Lower leg skin (tissue), 4 donors: ENCODE measurements at places on chromosomes 11 and 22.

GRCh38 chr11:8206251-8207079, 37.6 kb upstream of the RIC3 start:
- peak; percentile 80 for DNase-seq

DNA sequence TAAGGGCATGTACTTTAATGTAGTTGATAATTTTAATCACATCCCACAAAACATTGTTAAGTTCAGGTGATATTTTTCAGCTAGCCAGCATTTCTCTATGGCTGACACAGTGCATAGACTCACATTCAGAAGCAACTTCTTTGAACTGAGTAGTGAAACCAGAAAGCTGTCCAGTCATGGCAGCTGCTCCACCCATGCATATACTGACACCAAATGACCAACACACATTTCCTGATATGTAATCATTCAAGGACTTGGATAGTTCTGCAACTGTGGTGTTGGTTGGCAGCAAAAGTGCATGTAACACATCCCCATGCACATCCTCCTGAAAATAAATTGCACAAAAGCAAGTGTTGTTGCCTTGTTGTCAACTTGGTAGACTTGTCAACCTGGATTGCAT, 39.7 kb downstream of the CALCA start:
- DNase-seq, result no peak

GRCh38 chr11:1887451-1888346, 4.0 kb downstream of the PRR33 start:
- no peak for DNase-seq

DNA sequence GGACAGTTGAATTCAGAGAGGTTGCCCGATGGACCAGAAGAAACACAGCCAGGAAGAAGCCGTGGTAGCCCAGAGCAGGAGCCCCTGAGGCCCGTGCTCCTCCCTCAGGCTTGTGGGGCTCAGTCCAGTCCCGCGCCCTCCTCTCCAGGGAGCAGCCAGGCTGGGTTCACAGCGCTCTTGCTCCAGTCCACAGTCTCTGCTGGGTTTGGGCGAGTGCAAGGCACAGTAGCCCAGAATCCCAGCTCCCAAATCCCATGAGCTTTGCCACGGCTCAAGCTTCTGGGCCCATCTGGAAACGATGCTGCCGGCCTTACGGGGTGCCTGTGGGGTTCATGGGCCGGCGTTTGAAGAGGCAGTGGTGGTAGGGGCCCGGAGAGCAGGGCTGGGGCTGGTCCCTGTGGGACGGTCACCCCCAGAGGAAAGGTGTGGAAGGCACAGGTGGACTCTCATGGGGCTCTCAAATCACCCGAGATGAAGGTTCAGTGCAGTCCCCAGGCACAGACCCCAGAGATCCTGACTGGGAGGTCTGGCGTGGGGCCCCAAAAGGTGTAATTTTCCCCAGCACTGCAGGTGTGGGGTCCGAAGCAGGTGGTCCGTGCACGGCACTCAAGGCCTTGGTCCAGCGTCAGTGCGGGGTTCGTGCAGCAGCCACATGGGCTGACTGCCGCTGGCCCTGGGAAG, 30.6 kb upstream of the ATXN10 start:
- DNase-seq, result peak; percentile 74

DNA sequence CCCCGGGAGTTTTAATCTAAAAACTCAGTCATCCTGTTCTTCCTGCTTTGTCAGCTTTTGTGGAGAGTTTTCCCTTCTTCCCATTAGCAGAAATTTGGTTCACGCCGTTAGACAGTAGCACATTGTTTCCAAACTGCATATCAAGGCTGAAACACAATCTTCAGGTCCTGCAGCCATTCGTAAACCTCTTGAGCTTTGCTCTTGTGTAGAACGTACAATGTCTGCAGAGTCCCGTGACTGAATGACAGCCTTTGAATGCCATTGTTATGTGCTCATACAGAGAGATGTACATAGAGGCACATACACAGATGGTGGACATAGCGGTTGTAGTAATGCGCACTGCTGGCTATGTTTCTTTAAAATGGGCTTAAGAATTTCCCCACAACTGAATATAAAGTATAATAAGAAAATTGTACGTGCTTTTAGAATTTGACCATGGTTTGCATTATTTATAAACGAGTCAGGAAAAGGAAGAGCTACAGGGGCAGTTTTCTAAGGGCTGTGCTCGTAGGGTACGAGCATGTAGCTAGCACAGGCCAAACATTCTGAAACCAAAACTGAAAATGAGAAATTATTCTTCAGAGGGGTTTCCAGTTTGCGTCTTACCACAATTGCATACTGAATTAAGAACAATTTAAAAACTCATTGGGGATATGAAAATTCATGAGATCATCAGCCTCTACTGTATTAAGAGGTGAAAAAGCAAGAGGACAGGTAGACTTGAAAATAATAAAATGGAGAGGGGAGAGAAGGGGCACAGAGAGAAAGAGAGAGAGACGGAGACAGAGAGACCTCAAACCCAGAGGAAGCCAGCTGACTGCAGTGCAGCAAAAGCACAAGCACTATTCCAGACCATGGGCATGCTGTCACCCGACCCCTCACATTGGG, 310.1 kb downstream of the CADM1 start:
- no peak for DNase-seq

DNA sequence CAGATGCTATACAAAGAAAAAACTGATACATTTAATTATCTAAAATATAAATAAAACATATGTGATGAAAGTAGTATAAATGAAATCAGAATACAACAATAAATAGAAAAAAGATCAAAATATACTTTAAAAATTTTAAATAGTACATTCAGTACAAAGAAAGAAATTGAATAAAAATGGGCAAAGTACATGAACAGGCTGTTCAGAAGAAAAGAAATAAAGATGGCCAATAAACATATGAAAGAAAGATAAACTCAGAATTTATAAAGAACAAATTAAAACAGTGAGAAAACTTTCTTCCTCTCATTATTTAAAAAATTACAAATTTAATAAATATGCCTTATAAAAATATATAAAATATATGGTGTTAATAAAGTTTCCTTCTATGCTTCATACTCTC, 50.5 kb upstream of the AMOTL1 start:
- DNase-seq, result no peak

DNA sequence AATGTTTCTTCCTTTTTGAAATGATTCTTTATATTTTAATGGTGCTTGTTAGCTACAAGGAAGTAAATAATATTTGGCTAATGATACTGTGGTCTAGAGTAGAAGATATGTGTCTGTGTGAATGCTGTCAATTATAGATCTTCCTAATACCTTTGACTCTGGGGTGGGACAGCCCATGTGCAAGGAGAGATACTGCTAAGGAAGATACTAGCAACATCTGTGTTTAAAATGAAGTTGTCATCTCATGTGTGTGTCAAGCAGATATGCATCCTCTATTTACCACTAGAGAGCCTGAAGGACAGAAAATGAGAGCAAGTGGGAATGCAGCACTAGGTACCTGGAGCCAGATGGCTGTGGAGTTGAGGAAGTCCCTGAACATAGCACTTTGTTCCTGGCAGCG, 34.1 kb downstream of the PPME1 start:
- DNase-seq, result no peak

- no peak for DNase-seq
Measured at GRCh38 chr11:3817181-3817800, 8.9 kb downstream of the PGAP2 start.

GRCh38 chr11:13336246-13336878, 58.8 kb downstream of the BMAL1 start:
- DNase-seq, result no peak

GRCh38 chr11:76634886-76635285, 35.7 kb downstream of the LRRC32 start:
- peak; percentile 49 for DNase-seq

- DNase-seq, result no peak
Measured at GRCh38 chr11:71414645-71415044, 33.5 kb downstream of the DHCR7 start.

DNA sequence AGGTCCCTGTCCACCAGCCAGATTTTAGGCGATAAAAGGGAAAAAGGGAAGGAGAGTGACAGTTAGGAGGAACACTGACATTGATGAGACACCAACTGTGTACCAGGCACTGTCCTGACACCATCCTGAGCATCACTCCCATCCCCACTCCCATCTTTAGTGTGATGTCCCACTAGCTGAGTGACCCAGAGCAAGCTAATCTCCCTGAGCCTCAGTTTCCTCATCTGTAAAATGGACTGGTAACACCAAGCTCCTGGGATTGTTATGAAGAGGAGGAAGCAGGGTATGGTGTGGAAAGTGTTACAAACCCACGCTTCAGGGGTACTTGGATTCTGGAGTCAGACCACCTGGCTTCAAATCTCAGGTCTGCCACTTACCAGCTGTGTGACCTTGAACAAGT, 8.5 kb upstream of the P2RY6 start:
- DNase-seq, result no peak
